Prostate gland (tissue), 2 donors: ENCODE measurements at places on chromosomes 7 and 10.
A peak's percentile ranks its signal among the peaks of the same experiment; 100 is the strongest.

DNA sequence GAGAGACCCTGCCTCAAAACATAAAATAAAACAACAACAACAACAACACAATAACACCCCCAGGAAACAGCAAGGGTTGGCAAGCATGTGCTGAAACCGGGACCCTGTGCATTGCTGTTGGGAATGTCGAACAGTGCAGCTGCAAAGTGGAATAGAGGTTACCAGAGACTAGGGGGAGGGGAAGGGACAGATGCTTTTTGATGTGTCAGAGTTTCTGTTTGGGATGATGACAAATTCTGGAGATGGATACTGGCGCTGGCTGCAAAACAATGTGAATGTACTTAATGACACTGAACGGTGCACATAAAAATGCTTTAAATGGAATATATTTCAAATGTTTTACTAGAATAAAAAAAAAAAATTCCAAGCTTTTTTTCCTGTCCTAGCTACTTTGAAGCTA is 241.8 kb downstream of the TEX36 start:
- no peak for DNase-seq

GRCh38 chr7:84049071-84049836 is 145.3 kb downstream of the SEMA3A start:
- DNase-seq: no peak

GRCh38 chr10:51768886-51769465 is 69.6 kb upstream of the CSTF2T start:
- no peak for DNase-seq

GRCh38 chr7:157009170-157009777 is 1.2 kb downstream of the MNX1 start:
- DNase-seq: no peak

- DNase-seq: no peak
Observed at GRCh38 chr10:51397244-51397643, 302.2 kb downstream of the CSTF2T start.

DNA sequence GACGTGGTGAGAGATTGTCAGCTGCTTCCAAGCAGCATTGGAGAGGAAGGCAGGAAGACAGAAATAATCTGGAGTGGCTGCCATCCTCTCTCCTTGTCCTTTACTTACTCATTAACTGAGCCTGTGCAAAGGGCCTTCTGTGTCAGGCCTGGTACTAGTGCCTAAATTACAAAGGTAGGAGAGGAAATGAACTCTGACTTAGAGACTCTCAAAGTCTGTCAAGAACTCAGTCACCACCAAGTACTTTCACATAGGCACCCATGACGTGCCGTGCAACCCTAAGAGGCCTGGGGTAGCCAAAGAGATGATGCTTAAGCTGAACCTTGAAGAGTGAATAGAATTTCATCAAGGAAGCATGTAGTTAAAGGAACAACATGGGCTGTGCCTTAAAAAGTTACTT is 866.9 kb downstream of the LRMDA start:
- DNase-seq: no peak

- no peak for DNase-seq
Observed at GRCh38 chr7:51950813-51951212, 634.2 kb upstream of the COBL start.

DNA sequence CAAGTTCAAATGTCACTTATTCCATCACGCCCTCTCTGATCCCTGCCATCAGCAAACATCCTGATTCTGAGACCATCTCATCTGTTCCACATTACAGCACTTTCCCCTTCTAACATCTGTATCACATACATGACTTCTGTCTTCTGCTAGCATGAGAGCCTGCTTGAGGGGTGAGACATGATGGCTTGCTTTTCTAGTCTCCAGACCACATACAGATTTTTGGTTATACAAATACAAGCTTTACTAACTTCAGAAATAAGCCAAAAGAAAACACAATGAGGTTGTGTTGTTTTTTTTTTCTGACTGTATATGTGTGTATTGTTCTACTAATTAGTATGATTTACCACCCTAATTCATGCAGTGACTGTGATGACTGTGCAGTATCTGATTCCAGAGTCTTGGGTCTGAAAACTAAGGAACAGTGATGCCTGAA is 34.3 kb downstream of the NAPEPLD start:
- DNase-seq: no peak

DNA sequence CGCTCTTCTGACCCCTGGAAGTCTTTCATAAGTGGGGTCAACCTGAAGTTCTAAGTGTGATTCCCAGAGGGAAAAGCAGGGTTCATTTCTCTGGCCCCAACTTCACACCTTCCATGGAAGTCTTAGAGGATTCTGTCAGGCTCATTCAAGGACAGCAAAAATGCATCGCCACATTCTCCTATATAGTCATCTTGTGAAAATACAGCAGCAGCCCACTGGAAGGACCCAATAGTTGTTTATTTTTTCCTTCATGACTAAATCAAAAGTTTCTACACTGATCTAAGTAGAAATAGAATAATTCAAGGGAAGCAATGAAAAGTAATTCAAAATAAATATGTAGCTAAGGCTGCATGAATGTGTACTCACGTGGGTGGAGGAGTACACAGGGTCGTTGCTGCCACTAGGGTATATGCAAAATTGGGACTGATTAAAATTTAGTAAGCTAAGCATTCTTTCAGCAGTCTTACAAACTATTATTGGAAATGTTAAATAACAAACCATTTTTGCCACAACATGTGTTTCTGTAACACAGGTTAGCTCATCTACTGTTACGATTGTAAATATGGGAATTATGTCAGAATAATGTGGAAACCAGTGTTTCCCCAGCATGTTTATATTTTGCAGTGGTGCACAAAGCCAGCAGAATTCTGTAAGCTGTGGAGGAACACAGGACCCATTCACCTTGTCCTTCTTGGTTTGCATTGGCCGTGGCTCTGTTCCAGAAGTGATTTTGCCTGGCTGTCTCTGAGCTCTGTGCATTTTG is 33.5 kb downstream of the EEPD1 start:
- peak; percentile 66 for DNase-seq

DNA sequence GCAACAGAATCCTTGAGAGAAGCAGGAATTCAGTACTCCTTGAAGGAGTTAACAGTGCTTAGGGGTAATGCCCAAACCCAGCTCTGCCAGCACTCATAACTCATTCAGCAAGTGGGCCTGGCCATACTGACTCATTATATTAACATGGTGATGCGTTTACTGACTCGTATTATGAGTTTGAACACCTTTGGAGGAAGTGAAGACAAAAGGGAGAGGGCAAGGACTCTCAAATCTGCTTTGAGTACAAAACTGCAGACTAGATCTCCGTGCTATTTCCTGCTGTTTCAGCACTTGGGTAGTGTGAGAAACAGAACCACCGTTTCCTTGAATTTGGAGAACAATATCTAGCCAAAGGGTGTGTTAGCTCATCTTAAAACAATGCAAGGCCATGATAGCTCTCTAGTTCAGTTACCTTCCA is 30.8 kb downstream of the SLC16A9 start:
- DNase-seq: no peak

- no peak for DNase-seq
Observed at GRCh38 chr7:106126170-106126938, 14.2 kb upstream of the SYPL1 start.

GRCh38 chr7:98038731-98039130 is 48.7 kb upstream of the OCM2 start:
- no peak for DNase-seq

- no peak for DNase-seq
Observed at GRCh38 chr7:28823582-28823981, 134.5 kb downstream of the TRIL start.

- DNase-seq: no peak
Observed at GRCh38 chr7:7438851-7439250, 96.8 kb downstream of the COL28A1 start.

DNA sequence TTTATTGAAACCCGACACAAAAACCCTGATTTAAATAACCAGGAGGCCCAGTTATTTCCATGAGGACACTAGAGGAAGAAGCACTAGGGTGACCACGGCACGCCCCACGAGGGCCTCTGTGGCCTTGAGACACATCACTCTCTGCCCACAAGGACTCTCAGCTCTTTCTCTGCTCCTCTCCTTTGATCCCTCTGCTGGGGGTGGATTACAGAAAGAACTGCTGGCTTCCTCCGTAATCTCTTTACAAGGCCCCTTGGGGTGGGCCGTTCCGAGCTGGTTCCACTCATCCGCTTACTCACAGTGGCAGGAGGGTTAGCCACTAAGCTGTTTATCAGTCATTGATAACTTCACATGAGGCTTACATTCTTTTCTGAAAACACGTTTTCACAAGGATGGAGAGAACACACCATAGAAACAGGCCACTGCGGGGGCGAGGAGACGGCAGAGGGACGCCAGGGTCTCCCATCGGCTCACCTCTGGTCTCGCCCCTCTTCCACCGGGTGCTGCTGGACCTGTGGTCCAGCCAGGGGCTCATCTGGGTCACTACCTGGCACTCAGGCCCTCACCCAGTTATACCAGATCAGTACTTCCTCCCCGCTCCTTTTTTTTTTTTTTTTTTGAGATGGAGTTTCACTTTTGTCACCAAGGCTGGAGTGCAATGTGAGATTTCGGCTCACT is 17.6 kb upstream of the PFKFB3 start:
- no peak for DNase-seq

GRCh38 chr10:90658791-90659190 is 199.0 kb downstream of the HTR7 start:
- no peak for DNase-seq

GRCh38 chr10:34102237-34102673 is 712.8 kb downstream of the PARD3 start:
- DNase-seq: peak; percentile 25

DNA sequence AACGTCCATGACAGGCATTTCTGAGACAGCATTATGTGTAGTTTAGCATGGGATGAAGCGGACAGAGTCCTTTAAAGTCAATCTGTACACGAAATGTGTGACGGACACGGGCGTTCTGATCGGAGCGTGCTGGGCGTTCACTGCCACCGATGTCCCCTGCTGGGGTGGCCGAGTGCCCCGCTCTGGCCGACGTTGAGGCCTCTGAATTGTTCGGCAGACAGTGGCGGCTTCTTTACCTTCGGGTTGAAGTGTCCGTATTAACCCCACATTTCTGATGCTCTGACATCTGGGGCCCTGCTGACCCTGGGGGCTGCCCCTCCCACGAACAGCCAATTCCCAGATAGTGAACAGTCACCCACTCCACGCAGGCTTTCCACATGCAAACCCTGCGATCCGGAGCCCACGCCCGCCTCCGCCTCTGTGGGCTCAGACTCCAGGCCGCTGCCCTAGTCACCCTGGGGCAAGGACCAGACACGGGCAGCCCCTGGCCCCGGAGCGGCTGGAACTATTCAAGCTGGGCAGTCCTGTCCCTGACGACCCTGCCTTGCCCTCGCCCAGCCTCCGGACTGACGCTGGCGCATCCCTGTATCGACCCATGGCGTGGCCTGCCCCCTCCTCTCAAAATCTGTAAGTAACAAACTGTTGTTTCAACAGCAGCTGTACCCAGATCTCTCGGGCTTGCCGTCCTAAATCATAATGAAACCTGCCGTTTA is 445.7 kb downstream of the PTPRN2 start:
- DNase-seq: no peak

- no peak for DNase-seq
Observed at GRCh38 chr10:75950307-75950706, 518.9 kb downstream of the LRMDA start.

DNA sequence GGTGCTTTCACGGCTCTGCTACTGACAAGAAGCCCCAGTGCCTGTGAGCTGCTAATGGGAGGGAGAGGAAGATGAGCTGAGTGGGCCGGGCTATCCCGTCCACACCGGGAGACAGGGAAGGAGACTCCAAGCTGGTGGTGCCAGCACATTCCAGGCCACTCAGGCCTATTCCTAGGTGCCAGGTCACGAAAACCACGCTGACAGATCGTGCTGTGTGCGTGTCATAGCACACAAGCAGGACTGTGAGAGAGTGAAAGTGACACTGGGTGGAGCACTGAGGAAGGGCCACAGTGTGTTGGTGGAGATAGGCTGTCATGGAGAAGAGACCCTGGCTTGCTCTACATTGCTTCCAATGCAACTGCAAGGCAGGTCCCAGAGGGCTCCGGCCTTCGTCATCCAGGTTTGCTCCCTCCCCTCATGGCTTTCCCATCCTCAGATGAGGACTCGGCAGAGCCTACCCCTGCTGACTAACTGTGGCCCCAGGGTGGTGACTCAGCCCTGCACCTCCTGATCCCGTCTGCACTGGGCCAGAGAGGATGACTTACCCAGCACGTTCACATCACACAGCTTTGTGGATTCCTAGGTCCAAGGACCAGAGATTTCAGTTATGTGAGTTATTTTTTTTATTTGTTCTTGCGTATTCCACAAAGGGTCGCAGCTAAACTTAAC is 167.3 kb downstream of the EGFR start:
- DNase-seq: no peak

- DNase-seq: no peak
Observed at GRCh38 chr7:114354306-114354705, 60.3 kb upstream of the FOXP2 start.

GRCh38 chr10:12269056-12269455 is 73.1 kb downstream of the CDC123 start:
- DNase-seq: no peak

GRCh38 chr7:137343281-137343841 is at the start of gene PTN:
PTN (minus strand) TSS chr7:137343733; CDS start chr7:137254973, 88,760 bp downstream.
- peak; percentile 14 for DNase-seq

DNA sequence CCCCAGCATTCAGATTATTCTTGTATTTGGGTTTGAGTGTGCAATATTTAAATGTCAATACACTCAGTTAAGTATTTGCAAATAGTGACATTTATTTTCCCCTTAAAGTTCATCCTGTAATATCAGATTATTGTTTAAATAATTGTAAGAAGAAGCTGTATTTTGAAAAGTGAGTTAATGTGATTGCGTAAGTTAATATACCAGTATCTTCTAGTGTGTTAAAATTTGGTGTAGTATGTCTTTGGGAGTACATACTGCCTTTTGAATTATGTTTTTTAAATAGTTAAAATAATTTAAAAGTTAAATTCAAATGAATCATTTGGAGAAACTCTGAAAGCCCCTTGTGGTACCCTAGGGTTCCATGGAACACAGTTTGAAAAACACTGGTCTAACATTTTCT is 28.6 kb downstream of the LRMDA start:
- DNase-seq: no peak

GRCh38 chr10:77144656-77145055 is 493.0 kb downstream of the KCNMA1 start:
- DNase-seq: no peak

DNA sequence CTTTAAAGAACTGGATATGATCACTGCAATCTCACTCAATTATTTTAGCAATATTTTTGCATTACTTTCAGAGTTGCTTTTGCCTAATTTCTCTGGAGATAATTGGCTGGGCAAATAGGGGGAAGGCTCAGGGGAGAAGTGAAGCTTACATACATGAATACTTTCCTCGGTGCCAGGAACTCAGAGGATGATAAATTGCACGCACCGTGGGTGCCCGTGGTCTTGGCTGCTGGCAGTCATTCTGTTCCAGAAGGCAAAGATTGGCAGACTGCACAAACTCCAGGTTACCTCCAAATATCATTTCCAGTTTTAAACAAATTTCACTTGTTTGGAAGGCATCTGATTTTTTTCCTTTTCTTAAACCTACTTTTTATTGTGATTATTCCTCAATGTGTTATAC is 197.8 kb upstream of the TMEM72 start:
- DNase-seq: no peak
